ENCODE measurements at places on chromosomes 16 and 17.

GRCh38 chr16:50270510-50271147 is 4.3 kb downstream of the ADCY7 start:
- DNase-seq: no peak

- DNase-seq: no peak
Measured at GRCh38 chr16:31483081-31483480, at the start of gene SLC5A2. SLC5A2 (plus strand) TSS chr16:31483123; CDS start chr16:31483137, 14 bp downstream.

- DNase-seq: no peak
Measured at GRCh38 chr17:81251094-81251708, 12.1 kb downstream of the NDUFAF8 start.

DNA sequence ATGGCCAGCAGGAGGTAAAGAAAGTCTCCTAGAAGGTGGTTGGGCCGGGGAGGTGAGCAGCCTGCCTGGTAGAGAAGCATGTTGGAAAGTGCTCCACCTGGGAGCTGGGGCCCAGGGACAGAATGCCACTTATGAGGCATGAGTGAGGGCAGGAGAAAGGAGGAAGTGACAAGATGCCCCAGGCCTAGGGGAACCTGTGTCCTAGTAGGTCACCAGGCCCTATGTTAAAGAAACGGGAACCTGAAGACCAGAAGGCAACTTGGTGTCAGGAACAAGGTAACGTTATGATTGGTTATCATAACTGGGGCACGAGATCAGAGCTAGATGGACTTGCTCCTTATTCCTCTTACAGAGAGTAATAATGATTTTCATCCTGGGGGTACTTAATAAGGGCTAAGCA is 34.3 kb downstream of the PITPNC1 start:
- no peak for DNase-seq

- DNase-seq: no peak
Measured at GRCh38 chr16:57945740-57946138, 25.2 kb downstream of the CNGB1 start.

DNA sequence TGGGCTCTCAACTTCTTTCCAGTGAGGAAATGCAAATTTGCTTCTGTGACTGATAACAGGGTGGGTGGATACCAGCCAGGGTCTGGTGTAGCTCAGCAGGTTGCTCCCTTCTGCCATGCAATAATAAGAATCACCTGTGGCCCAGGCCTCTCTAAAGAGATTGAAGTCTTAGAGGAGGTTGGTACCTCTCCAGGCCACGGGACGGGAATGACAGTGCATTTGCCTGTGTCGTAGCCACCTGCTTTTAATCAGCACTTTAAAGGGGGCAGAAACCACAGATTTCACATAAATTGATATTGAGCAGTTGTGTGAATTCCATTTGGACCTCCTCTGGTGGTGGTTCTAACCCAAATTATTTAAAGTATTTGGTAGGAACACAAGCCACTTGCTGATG is 246.9 kb downstream of the PRKCA start:
- DNase-seq: peak; percentile 21

DNA sequence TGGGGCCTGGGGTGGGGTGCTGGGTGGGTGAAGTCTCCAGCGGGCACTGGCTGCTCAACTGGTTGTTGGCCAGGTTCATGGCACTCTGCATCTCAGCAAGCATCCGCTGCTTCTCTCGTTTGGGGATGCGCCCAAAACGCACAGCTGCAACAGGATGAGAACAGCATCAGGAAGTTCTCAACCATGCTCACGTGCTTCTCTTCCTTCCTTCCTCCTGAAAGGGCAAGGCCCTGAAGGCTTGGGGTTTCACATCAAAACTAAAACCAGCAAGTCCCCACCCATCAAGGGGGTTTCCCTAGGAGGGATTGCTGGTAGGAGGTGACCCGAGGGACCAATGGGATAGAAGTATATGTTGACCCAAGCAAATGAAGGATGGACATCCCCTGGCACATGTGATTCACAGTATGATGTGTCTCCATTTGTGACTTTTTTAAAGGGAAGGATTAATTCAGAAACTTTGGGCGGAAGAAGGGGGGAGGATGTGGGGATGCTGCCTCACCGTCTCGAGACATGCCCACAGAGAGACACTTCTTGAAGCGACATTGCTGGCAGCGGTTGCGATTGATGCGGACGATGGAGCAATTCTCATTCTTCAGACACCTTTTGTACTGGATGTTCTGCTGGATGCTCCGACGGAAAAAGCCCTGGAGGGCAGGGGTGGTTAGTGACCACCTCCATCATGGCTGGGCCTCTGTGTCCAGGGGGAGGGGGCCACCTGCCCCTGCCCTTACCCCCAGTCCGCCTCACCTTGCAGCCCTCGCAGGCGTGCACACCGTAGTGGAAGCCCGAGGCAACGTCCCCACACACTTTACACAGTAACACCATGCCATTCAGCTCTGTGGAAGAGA is 4.2 kb downstream of the NR1D1 start:
- DNase-seq: peak; percentile 99

DNA sequence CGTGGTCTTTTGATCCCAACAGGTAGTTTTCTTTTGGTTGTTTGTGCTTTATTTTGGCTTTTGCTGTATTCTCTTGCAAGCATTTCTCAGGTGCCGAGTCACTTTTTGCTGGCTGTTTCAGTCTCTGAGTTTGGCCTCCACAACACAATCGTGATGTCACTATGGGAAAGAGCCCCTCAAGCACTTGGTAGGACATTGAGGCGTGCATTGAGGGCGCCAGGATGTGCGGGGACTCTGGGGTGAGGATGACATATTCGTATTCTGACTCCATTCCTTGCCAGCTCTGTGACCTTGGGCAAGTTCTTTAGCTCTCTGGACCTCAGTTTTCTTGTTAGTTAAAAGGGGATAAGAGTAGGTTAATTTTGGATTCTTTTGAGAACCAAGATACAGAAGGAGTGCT is 13.0 kb downstream of the KSR1 start:
- peak; percentile 64 for DNase-seq

DNA sequence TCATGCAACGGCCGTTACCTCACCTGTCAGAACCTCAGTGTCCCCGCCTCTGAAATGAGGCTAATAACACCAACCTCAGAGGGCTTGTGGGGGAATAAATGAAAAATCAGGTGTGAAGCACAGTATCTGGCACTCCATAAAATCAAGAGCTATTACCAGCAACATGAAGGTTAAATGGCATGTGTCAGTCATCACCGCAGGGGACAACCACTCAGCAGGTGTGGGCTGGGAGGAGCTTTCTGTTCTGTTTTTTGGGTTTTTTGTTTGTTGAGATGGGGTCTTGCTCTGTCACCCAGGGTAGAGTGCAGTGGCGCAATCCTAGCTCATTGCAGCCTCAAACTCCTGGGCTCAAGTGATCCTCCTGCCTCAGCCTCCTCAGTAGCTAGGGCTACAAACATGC is 16.8 kb upstream of the KRT19 start:
- DNase-seq: no peak

DNA sequence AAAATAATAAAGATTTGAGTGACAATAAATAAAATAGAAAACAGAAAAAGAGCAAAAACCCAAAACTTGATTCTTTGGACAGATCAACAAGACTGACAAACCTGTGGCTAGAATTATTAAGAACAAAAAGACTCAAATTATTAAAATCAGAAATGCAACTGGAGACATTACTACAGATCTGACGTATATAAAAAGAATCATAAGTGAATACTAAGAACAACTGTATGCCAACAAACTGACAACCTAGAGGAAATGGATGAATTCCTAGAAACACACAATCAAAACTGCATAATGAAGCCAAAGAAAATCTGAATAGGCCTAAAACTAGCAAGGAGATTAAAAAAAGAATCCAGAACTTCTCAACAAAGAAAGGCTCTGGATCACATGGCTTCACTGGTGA is 47.4 kb downstream of the NETO2 start:
- DNase-seq: peak; percentile 56

GRCh38 chr17:61393904-61394629 is 5.6 kb upstream of the TBX2 start:
- no peak for DNase-seq

DNA sequence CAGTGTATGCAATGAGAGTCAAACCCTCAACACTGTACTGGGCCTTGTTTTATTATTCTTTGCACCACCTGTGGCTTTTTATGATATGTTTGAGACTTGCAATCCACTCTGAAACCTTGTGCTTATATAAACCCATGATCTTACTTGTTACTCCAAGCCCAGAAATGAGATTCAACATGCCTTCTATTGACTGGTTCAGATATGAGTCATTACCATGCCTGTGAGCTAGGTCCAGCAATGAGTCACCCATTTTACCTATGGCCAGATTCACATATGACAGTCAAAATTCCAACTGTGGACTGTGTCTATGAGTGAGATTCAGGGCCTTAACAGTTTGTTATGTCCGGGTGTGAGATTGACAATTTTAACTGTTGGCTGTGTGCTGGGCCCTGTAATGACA is 1846.1 kb downstream of the TP53TG3F start:
- DNase-seq: no peak

- DNase-seq: peak; percentile 19
Measured at GRCh38 chr17:77214743-77215142, 74.0 kb downstream of the SEC14L1 start.

- DNase-seq: no peak
Measured at GRCh38 chr17:46964315-46965265, 14.5 kb downstream of the RPRML start.

DNA sequence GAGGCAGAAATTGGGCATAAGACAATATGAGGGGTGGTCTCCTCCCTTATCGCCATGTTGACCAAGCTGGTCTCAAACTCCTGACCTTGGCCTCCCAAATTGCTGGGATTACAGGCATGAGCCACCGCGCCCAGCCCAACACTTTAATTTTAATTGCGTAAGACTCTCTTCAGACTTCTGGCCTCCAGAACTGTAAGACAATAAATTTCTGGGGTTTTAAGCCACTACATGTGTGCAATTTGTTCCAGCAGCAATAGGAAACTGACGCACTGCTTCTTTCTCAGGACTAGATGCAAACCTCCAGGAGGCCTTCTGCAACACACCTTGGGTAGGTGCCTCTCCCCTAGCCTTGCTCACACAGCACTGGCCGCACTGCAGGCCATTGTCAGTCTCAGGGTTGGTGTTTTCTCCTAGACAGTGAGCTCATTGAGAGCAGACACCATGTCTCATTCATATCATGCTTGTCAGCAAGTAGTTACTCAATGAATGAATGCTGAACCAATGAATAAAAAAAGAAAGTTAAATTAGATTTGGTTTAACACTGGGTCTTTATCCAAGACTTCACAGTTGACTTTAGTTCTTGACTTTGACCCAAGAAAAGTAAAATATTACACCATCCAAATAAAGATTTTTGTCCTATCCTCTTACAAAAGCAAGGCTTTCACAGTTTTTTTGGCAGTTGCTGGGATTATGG is 5.5 kb upstream of the ACSF2 start:
- DNase-seq: no peak

Data from activated CD4-positive, alpha-beta T cell treated with anti-CD3 and anti-CD28 coated beads, Interleukin-10, Interleukin-2, amounts not matched to agents 100 ng/mL and 50 ng/mL, durations not matched to agents 16 hours and 8 hours (primary cell).